ENCODE measurements at places on chromosomes 12 and 14. TPM values are rescaled to one million over a fixed set of nuclear protein-coding genes. Genes with fewer than 3 reads are reported as not detected.

Gene SRRM4
- total RNA-seq = not detected

Gene PROX2
- not detected for total RNA-seq

Gene ENDOU
- total RNA-seq = under 0.01 TPM

Gene TSHR
- not detected for total RNA-seq

Gene KRT83
- not detected for total RNA-seq

Gene TMEM121
- 5.9 TPM for total RNA-seq

Gene TAS2R30
- 2.7 TPM for total RNA-seq

Gene PLA2G1B
- total RNA-seq = not detected

Gene EPYC
- not detected for total RNA-seq

Gene CEBPE
- not detected for total RNA-seq
